ENCODE measurements at places on chromosomes 2 and 18.

DNA sequence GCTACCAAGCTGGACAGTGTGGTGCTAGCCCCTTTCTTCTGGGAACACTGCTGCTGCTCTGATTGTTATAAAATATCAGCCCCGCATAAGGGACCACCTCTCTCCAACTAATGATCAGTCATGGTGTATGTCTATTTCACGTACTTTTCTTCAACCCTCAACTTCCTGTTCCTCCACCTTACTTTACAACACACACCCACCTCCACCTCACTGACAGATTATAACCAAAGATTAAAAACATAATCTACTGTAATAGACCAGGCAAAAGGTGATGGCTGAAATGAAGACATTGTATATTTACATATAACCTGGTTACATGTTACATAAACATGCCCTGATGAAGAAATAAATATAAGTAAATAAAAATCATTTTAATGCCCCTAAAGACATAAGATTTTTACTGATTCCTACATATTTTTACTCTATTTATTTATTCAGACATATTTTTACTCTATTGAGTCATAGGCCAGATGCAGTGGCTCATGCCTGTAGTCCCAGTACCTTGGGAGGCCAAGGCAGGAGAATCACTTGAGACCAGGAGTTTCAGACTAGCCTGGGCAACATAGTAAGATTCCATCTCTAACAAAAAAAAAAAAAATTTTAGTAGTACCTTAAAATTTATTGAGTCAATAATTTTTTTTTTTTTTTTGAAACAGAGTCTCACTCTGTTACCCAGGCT lies 12.8 kb downstream of the STK39 start:
- no peak for DNase-seq

DNA sequence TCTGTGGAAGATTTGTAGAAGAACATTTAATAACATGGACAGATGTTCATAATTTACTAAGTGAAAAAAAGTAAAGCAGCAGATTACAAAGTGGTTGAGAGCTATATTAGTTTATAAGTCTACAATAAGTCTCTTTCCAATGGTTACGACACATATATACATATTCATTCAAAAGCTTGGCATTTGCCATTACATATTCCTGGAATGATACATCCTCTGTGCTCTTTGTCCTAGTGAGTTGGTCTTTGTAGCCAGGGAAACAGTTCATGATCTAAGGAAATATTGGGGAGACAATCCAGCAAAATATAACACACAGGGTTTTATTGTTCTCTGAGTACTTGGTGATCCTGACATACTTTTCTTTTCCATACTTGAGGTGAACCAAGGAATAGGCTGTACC lies 32.5 kb upstream of the SOS1 start:
- DNase-seq: no peak

- DNase-seq: no peak
Observed at GRCh38 chr18:65623676-65624075, 127.1 kb upstream of the CDH7 start.

DNA sequence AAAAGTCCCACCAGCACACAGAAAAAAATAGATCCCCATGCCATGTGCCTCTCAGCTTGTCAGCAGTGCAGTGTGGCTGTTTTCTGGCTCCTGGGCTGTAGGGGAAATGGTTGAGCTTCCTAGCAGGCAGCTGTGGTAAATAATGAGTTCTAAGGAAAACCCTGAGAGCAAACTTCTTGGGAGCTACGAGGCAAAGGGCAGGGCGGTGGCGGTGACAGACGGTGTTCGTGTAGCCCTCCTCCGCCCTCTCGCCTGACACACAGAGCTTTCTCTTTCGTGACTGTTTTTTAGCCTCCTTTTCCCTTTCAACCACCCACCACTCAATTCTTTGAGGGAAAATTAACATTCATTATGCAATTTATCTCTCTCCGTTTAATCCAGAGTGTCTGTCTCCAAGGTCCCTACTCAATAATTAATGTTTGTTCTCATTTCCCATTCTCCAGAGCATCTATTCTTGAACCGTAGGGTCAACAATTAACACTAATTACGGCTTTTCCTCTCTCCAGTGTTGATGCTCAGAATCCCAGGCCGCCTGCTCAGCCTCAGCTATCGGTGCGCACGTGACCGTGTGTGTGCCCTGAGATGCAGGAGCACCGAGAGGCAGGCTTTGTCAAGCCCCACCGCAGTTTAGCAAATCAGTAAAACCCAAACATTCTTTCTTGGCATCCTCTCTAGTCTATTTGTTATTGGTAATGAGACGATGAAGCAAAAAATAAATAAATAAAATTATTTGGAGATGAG lies 50.1 kb downstream of the KIAA2012 start:
- no peak for DNase-seq

DNA sequence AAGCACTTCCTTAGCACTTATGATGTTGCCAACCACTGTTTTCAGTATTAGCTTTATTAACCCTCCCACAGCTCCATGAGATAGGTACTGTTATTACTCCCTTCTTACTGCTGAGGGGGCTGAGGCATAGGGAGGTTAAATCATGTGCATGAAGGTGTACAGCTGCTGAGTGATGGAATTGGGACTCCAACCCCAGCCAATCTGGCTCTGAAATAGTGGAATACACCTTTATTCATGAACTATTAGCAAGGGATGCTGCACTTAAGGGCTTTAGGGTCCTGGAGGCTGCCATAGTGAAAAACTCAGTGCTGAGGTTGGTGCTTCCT lies 19.2 kb downstream of the SMARCAL1 start:
- DNase-seq: no peak

DNA sequence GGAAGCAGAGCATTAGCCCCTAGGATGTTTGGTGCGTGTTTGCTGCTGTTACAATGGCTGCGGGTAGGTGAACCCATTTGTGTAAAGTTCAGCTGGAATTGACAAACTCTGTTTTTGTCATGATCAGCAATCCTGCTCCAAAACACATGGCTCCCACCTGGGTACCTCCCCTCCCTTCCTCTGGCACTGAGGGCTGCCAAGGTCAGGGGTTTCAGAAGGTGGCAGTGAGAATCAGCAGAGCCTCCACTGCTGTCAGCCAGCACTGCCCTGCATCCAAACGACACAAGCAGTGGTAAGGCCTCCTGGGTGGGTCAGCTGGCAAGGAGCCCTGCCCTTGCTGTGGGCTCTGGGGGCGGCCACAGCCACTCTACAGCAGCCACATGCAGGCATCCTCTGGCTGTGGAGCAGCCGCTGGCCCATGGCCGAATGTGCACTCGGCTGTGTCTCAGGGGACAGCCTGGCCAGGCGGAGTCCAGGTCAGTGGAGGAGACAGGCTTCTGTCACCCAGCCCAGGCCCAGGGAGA lies 32.8 kb upstream of the LDLRAD4 start:
- DNase-seq: no peak

Measured in COLO829 (cell line).